ENCODE measurements at places on chromosomes 12 and 14.

- DNase-seq: no peak
These were observed 484.6 kb downstream of the AACS start for GRCh38 chr12:125549836-125550235.

DNA sequence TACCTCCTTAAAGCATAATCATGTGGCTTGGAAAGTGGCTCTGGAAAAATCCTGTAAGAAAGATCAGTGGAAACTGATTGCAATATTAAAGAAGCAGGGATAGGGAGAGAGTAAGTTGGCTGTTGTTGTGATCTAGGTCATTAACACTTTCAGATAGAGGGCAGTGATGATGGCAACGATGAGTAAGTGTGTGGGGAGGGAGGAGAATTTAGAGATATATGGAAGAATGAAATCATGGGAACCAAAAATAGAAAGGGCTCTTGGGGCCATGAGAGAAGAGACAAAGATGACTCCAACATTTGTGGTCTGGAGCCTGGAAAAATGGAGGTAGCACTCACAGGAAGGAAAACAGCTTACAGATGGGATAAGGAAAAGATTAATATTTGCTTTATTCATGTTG lies 23.3 kb downstream of the SNRPF start:
- DNase-seq: no peak

GRCh38 chr12:30707613-30708342 lies 12.1 kb upstream of the IPO8 start:
- no peak for DNase-seq

- DNase-seq: peak; percentile 22
These were observed 1.8 kb upstream of the ZBTB39 start for GRCh38 chr12:57008178-57008577.

- DNase-seq: peak; percentile 88
These were observed at the start of gene GPRC5A for GRCh38 chr12:12891080-12891880. Gene GPRC5A, plus strand, starts transcription at chr12:12891562. Its CDS starts 16,688 bp downstream, at chr12:12908250.

GRCh38 chr12:54032627-54033100 lies at the start of gene HOXC5:
Gene HOXC5, plus strand, starts transcription at chr12:54033050. Its CDS starts 73 bp downstream, at chr12:54033123.
- DNase-seq: no peak

GRCh38 chr12:116537101-116537904 lies 21.9 kb upstream of the MAP1LC3B2 start:
- DNase-seq: no peak

- DNase-seq: peak; percentile 56
These were observed 550 bp downstream of the TEAD4 start for GRCh38 chr12:2959505-2960389.

DNA sequence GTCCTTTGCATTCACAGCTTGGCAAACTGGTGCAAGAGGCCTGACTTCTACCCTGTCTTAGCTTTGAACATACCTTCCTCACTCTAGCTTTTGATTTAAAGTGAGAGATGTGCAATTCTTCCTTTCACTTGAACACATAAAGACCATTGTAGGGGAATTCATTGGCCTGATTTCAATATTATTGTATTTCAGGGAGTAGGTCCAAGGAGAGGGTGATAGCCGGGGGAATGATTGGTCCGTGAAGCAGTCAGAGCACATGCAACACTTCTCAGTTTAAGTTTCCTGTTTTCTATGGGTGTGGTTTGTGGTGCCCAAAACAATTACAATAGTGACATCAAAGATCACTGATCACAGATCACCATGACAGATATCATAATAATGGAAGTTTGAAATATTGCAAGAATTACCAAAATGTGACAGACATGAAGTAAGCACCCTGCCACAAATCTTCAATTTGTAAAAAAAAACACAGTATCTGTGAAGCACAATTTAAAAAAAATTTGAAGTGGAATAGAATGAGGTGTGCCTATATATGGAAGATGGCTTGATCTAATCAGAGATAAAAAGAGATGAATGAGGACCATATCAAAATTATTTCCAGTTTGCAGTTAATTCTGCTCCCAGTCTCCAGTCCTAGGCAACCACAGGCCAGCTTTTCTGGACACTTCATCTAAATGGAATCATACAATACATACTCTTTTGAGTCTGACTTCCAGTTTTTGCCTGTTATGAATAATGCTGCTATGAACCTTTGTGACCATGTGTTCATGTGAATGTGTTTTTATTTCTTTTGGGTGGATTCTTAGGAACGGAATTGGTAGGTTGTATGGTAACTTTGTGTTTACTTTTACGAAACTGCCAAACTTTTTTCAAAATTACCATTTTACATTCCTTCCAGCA lies 23.2 kb downstream of the BORCS5 start:
- no peak for DNase-seq

DNA sequence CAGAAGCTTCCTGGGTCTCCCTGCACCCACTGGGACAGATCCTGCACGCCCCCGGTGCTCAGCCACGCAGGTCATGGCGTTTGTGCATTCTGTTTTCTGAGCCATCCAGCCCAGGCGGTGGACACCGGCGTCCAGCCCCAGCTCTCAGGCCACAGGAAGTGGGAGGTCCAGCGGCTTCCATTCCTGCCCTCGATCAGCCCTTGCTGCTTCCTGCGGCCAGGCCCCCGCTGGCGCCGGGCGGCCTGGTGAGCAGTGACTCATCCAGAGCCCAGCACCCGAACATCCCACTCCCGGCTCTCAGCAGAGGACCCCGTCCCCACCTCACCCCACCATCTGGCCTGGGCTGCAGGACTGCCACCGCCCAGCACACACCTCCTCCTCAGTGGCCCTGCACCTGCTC lies 18.0 kb upstream of the NUDT14 start:
- DNase-seq: no peak

- DNase-seq: no peak
These were observed 14.1 kb upstream of the OXA1L start for GRCh38 chr14:22752422-22752821.

DNA sequence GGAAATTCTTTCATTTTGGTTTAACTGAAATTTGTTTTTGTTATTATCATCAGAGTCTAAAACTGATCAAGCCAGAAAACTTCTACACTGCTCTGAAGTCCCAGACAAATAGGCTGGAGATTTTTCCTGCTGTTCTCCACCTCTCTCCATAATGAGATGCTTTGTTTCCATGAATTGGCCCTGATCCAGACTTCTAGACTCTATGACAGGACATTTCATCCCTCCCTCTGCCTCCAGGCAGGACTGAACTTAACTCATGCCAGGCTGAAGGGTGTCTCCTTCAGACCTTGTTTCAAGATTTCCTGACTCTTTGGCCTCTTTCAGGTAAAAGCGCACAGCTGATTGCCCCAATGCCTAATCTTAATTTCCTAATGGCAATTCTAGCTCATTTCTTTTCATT lies 69.1 kb upstream of the HOXC13 start:
- DNase-seq: no peak

DNA sequence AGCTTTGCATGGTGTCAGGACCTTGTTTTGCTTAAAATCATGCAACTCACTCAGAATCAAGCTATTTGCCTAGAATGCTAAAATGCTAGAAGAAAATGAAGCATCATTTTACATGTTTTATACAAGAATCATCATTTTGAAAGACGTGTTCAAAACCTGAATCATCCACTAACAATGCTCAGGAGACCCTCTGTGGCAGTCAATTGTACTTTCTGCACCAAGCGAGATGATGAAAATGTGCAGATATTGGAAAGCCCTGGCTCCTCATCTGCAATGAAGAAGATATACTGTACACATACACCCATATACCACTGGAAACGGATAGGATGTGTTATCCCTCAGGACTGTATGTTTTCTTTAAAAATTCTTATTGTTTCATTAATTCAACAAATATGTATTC lies 92.7 kb downstream of the DYRK2 start:
- DNase-seq: no peak

- no peak for DNase-seq
These were observed 65.0 kb downstream of the CHGA start for GRCh38 chr14:92987713-92988510.

DNA sequence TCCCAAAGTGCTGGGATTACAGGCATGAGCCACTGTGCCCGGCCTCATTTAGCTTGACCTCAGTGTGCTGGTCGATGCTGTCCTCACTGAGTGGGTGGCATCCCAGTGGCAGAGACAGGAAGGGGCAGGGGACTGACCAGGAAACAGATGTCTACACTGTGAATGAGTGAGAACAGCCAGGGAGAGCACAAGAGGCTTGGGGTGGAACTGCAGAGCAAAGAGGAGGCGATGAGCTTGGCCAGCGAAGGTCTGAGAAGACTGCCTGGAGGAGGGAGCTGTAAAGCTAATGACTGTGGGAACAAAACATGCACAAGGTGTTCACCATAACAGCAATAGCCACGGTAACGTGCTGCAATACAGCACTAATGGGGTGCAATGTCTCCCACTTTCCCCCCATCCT lies 57.2 kb upstream of the BEGAIN start:
- DNase-seq: no peak

GRCh38 chr12:51326698-51327439 lies 2.9 kb upstream of the BIN2 start:
- DNase-seq: no peak

- no peak for DNase-seq
These were observed 862.2 kb downstream of the RPS29 start for GRCh38 chr14:48723841-48724495.

DNA sequence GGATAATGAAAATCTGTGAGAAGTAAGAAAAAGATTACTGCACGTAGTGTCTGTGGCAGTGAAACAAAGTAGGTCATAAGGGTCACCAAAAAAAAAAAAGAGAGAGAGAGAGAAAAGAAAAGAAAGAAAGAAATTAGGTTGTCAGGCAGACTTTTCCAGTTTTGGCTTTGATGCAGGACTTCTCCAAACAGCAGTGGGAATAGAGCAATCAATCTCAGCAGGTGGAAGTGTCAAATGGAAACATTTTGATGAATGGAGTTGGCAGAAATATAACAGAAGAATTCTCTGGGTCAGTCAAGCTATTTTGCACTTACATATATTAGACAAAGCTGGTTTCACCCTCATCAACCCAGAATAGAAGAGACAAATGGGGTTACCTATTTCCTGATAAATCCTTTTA lies 745.8 kb downstream of the SLC6A15 start:
- DNase-seq: no peak

- DNase-seq: no peak
These were observed 2.8 kb upstream of the KCNH3 start for GRCh38 chr12:49535921-49536525.

DNA sequence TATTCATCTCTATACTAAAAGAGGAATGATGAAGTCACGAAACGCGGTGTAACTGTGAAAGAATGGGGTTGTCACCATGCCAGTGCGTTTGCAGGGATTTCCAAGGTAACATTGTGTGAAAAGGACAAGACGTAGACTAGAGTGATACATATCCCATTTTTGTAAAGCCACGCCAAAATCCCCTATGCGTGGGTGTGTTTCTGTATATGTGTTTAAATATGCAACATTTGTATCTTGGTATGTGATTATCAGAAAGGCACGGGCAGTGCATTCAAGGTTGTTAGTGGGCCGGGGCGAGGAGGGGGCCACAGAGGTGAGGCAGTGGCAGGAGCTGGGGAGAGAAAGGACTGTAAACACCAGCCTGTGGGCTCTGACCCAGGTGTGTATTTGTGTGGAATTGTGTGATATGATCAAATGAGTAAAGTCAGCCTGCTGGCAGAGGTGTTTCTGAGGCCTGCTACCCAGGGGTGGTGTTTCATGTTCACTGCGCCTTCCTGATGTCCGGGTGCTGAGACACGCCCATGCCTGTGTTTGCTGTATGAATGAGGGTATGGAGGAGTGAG lies 137.8 kb downstream of the ADGRD1 start:
- no peak for DNase-seq

DNA sequence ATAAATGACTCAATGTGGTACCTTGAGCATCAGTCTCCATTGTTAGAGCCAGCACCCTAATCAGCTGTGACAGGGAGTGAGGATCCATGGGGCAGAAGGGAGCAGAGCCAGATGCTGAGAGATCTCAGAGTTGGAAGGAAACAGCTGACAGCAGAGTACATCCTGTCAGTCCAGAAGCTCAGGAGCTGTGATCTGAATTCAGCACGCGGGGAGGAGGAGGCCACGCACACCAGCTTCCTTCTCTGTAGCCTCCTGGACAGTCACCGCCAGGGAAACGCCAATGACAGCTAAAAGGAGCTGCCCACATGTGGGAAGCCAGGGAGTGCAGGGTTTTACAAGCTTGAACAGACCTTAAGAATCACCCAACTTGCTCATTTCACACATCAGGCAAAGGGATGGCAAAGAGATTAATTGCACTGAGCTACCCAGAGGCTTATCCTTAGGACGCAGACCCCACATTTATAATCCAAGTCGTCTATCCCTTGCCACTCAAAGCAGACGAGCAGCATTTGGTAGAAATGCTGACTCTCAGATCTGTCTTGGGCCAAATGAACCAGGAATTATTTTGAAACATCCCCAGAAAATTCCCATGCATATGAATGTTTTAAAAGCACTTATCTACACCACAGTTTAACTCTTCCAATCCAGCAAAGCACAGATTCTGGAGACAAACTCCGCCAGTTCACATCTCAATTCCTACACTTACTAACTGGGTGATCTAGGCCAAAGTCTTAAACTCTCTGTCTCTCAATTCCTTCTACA lies 322.6 kb upstream of the TMTC1 start:
- no peak for DNase-seq

GRCh38 chr14:103408491-103409155 lies 23.4 kb downstream of the MARK3 start:
- DNase-seq: no peak

DNA sequence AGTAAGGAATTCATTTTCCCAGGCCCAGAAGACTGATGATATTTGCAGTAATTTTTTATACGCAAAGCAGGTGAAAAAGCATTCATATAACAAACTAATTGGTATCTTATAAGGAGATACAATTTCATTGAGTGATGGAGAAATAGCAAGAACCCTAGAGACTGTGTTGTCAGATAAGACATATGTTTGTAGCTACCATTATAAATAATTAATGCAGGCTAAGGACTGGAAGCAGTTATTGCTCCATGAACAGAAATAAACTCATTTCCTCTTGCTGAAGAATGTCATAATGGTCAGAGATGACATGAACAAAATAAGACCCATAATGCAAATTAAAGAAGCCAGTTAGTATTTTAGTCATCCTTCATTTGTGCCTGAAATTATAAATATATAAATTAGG lies 1.5 kb downstream of the OR6C2 start:
- DNase-seq: no peak

DNA sequence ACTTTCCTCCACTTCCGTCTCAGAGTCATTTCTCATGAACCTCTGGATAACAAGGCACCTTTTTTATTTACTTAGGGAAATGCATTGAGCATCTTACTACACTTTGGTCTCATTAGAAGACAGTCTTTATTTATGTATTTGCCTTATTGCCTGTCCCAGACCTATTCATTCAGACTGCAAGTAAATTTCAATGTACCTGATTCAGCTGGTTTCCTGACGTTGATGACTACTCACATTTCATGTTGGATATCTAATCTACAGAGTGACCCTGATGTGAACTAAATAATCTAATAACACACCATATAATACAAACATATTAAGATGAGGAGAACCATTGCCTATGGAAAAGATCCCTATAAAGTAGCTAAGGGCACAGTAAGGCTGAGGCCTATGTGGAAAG lies 267.7 kb downstream of the SLC6A15 start:
- no peak for DNase-seq

Measured in amniotic stem cell (primary cell).